ENCODE measurements at places on chromosomes 16 and 17.

DNA sequence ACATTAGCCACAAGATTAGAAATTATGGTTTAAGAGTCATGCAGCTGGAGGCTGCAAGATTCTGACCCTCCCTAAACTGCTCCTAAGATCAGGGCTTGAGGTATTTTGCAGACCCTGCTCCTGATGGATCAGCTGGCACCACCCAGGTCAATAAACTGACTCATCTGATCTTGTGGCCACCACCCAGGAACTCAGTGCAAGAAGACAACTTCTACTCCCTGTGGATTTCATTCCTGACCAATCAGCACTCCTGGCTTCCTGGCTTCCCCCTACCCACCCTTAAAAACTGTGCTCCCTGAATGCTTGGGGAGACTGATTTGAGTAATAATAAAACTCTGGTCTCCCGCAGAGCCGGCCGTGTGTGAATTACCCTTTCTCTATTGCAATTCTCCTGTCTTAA lies 25.0 kb upstream of the MILR1 start:
- no peak for DNase-seq

DNA sequence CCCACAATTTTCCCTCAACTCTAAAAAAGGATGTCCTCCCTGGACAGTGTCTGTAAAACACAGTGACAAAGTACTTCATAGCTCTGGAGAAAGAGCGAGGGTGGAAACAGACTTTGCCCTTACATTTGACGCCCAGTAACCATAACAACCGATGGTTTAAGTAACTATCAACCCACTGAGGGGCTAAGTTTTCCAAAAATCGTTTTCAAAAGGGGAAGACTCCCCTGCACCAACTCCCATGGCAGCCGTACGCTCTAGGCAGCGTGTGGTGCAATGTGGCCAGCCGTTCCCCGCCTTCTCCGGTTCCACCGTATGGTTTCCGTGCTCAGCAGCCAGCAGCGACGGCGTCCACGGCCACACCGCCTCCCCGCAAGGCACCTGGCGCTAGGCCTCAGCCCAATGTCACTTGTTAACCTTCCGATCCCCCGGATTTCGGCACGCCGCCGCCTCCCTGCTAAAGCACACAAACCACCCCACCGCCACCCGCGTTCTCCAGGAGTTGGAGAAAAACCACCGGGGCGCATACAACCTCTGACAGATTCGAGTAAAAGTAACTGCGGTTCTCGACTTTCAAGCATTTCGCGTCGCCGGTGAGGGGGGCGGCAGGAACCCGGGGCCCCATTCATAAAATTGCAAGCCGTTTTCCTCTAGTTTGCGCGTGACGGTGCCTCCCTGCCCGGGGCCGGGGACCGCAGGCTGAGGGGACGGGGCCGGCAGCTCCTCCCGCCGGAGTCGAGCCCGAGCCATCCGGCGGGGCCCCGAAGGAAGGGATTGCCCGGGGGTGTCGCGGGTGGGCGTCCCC lies 661 bp downstream of the TEX2 start:
- DNase-seq = peak; percentile 76

DNA sequence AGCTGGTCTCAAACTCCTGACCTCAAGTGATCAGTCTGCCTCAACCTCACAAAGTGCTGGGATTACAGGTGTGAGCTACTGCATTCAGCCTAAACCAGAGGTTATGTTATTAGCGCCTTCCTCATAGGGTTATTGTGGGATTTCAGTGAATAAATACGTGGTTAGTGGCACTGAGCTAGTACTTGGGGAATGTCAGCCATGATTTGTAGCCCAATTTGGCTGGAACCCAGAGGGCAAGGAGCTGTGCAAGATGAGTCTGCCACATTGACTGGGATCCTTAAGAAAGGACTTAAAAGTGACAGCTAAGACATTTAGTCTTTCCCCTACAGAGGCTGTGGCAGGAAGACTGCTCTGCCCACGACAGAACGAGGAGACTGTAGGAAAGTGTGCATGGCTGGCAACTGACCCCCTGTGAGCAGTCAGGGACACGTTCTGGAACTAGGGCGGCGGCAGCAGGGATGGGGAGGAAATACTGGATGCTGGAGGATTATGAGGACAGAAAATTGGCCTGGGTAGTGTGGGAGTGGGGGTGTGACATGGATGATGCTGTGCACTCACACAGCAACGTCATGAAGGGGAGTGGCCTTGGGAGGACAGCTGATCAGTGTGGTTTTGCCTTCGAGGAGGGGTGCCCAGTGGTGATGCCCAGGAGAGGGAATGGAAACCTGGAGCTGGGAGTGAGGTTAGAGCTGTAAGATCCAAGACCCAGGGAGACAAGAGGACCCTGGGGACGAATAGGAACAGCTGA lies 14.6 kb downstream of the ATP5PD start:
- DNase-seq = peak; percentile 71

GRCh38 chr17:6388416-6388815 lies 46.5 kb downstream of the AIPL1 start:
- peak; percentile 7 for DNase-seq

DNA sequence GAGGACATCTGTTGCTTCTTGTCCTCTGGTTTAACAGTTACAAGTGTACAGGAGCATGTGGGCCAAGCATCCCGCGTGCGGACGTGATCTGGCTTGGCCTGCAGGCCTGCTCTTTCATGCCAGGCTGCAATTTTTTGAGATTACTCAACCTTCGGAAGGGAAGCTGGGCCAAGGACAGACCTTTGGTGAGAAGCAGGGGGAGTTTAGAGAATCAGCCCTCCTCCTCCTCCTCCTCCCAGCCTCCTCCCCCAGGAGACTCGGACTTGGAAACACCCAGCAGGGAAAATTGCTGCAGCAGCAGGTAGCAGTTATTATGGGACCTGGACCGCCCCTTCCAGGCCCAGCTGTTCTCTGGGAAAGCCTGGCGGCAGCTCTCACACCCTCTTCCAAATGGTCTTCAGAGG lies 5.1 kb upstream of the KLHL36 start:
- no peak for DNase-seq

- DNase-seq = peak; percentile 99
These were observed 4.2 kb downstream of the BORCS6 start for GRCh38 chr17:8185582-8186445.

- no peak for DNase-seq
These were observed 571 bp upstream of the NME1 start for GRCh38 chr17:51152766-51153209.

DNA sequence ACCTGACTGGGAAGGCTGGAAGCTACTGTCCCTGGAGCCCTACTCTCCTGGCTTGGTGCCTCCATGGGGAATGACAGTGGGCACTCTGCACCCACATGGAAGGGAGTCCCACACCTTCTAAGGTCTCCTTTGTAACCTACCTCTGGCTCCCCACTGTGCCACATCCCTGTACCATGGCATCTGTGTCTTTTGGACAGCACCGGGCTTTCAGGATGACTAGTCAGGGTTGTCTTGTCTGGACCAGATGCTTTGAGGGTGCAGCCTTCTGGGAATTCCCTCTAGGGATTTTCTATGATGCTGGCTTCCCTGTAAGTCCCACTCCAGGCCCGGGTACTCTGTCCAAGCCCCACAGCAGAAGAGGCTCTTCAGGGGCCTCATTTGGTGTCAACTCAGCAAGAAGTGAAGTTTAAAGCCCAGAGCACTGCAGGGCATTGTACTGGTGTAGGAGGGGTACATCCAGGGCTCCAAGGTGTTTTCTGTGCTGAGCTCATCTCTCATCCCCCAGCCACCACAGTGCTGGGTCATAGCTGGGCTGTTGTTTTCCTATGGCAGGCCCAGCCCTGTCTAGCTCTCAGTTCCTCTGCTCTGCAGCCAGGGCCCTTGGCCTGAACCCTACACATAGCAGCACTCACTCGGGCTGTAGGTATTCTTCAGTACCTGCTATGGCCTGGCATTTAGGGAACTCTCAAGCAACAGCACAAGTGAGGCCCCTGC lies 255.3 kb downstream of the CPPED1 start:
- DNase-seq = no peak

DNA sequence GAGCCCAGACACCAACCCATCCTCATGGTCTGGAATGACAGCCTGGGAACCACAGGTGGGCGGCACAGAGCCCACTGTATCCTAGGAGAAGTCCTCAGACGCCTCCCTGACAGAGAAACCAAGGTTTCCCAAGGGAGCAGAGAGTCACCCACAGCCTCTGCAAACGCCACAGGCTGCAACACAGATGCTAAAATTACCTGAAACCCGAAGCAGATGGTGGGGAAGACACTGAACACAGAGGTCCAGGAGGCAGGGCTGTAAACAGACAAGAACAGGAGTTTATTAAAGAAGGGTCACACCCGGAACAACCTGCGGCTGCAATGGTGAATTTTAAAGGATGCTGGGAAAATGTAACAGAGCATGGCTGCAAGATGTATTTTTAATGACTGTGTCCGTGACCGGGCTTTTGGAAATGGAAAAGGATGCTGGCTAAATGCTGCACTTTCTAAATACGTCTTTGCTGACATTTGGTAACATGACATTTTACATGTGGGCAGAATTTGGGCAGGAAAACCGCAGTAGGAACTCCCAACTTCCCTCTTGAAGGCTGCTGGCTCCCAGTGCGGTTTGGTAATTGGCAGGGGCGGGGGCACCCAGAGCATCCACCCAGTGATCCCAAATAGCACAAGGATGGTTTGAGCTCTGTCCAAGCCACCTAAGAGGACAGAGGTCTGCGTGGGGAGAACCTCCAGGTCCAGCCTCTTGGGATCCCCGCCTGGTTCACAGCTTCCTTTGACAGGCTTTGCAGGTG lies 13.1 kb downstream of the SLC38A8 start:
- no peak for DNase-seq

DNA sequence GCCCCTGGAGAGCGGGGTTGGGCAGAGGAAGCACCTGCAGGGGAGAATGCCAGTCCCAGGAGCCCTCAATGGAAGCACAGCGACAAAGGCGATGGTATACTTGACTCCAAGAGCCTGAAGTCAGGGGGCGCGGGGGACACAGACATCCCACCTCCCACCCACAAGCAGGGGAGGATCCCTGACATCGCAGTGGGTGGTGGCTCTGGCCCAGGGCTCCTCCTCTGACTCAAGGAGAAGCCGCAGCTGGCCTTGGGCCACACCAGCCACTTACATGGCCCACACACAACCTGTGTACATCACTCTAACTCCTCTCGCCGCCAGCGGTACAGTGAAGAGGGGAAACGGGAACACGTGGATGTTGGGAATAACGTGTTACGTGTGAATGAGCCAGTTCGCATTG lies 44.3 kb downstream of the FZD2 start:
- no peak for DNase-seq

DNA sequence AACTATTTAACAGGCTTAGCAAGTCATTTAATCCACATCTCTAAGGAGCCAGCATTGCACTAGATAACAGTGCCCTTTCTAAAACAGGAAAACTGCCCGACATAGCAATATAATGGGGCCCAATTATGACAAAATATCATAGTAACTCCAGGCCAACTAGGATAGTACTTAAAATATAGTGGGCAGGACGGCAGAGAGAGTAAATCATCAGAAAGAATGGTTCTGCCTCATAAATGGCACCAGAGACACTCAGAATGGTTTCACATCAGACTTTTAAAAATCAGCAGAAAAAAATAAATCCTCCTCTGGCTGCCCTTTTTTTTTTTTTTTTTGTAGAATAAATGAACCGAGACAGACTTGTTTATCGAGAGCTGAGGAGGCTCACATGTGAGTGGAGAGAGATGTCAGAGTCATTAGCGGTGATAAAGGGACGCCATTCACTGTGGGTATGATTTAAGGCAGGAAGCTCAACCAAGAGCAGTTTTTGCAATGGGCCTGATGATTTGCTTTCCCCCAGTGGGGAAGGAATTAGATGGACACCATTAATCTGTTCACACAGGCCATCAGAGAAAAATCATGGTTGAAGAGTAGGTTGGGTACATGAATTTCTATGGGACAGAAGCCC lies 62.6 kb downstream of the CPPED1 start:
- no peak for DNase-seq

GRCh38 chr17:80111702-80112470 lies 10.5 kb downstream of the GAA start:
- no peak for DNase-seq

- no peak for DNase-seq
These were observed 83.3 kb upstream of the GPRC5B start for GRCh38 chr16:19967963-19968362.

- DNase-seq = no peak
These were observed 355.6 kb downstream of the SEC14L1 start for GRCh38 chr17:77496401-77496801.

GRCh38 chr17:8123695-8124349 lies at the start of gene HES7:
TSS of gene HES7 (minus strand) at chr17:8124106. CDS start at chr17:8124084, 22 bp downstream.
- DNase-seq = peak; percentile 36

DNA sequence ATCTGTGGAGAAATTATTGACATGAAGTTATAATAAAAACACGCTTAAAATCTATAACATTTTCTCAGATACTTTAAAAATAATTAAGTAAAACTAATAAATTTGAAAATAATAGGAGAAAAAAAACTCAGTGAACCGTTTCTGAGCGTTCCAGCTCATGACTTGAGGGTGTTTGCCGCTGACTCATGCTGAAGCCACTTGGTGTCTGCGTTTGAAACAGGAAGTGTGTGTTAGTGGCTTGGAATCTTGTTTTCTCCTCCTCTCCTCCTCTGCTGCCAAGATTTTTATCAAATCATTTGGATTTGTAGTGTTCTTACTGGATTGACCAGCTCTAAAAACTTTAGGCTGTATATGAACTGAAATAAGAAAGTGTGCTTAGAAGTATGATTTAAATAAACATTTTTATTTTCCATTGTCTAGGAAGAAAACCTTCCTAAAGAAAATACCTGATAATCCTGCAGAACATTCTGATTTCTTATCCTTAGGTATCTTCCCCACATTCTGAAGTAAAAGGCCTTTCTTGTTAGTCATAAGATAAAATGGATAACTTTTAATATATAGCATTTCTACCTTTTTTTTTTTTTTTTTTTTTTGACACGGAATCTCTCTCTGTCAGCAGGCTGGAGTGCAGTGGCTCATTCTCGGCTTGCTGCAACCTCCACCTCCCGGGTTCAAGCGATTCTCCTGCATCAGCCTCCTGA lies 30.8 kb downstream of the USP10 start:
- no peak for DNase-seq

DNA sequence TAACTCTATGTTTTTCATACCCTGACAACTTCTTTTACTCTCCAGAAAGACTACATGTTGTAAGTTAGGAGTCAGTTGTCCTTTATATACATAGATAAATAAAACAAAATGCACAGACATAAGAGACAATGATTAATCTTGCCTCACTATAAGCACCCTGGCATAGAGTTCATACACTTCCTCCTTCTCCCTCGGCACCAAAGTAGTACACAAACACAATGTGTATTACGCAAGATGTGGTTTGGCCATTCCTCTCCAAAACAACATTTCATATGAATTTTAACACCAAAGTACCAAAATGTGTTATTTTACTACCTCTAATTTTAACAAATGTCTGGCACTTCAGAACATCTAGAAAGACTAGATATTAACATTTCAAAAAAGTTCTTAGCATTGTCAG lies 17.2 kb upstream of the SLFN11 start:
- DNase-seq = no peak

DNA sequence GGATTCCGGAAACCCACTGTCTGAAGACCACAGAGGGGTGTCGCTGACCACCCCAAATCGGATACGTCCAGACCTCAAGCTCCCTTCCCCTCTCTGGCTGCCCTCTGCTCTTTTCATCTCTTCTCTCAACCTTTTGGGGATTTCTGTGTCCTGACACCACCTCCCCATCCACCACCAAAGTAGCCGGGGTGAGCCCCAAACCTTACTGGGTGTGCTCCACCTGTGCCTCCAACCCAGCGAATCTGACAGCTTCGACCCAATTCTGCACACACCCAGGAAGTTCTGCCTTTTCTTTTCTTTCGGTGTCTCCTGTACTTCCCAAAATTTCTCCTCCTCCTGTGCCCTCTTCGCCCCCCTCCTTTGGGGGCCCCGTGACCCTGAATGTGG lies 534 bp downstream of the KCTD11 start:
- no peak for DNase-seq
